Left forelimb (tissue), 1 donor: ENCODE measurements at places on chromosomes 5 and 9.

GRCh38 chr5:59955241-59955640 is 61.7 kb upstream of the PDE4D start:
- no peak for DNase-seq

DNA sequence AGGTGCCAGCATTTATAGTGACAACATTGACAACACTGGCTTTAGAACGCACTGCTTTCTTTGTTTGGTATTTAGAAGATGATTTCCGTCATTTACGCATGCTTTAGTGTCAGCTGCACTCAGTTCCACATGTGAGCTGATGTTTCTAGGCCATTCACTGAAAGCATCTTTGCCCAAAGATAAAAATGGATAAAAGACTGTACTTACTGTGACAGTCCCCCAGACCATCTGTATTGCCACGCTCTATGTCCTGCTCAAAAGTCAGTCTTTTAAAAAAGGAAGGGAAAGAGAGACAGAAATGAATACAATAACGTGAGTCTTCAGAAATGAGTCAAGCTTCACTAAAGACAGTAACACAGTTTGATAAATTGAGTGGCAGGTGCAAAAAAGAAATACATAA is 99.3 kb downstream of the SEMA6A start:
- no peak for DNase-seq

DNA sequence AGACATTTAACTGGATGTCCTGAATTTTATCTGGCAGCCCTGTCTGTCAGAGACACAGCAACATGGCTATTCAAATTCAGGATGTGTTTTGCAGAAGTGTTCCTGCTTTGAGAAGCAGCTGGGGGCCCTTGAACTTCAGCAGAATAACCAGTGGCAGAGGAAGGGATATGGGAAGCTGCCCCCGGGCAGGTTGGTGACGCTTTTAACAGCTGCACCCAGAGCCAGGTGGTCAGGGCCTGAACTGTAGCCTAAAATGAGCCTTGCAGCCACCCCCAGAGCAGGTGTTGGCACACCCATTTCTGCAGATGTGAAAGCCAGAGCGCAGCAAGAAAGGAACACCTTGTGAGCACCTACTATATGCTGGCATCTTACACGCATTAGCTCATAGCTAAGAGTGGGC is 128.7 kb upstream of the BOD1 start:
- no peak for DNase-seq

GRCh38 chr5:116063950-116064349 is 20.9 kb upstream of the COMMD10 start:
- DNase-seq = no peak

DNA sequence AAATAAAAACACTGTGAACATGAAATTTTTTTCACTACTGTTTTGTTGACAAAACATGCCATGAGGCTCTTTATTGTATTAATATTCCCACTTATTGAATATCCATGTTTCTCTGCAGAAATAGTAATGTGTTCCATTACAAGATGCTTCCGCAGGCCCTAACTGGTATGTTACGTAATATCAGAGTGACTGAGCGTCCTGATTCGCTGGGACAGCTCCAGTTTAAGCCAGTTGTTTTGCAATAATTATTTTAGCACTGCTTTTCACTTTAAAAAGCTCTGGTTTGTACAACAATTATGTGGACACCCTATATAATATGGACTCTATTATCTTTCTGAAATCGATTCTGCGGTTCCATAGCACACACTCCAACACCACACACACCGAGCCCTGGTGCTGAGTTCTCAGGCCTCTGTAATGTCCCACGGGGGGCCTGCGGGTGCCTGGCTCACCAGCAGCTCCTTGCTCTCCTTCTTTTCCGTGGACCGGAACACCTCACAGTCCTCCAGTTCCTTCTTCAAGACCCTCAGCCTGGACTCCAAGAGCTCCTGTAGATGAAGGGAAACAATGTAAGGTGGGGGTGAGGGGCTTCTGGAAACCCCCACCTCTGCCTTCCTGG is 1.8 kb downstream of the TRIM7 start:
- no peak for DNase-seq

- no peak for DNase-seq
These were observed 267.5 kb downstream of the NR3C1 start for GRCh38 chr5:143135832-143136551.

DNA sequence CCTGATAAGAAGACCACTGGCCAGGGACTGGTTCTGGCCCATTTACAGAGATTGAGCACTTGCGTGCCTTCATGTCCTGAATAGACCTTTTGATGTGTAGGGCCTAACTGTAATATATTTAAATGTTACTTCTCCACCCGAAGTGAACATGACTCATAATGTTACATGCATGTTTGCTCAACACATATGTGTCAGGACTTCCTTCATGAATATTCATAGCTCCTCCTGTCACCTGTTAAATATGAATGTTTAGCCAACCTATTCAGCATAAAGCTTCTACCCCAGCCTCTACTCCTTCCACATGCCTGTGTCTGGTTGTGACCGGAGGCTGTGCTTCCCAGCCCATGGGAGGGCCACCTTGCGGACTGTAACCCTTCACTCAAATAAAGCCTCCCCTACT is 457.5 kb downstream of the IRX1 start:
- DNase-seq = no peak

GRCh38 chr9:137083394-137084004 is 3.3 kb upstream of the MAN1B1 start:
- no peak for DNase-seq

DNA sequence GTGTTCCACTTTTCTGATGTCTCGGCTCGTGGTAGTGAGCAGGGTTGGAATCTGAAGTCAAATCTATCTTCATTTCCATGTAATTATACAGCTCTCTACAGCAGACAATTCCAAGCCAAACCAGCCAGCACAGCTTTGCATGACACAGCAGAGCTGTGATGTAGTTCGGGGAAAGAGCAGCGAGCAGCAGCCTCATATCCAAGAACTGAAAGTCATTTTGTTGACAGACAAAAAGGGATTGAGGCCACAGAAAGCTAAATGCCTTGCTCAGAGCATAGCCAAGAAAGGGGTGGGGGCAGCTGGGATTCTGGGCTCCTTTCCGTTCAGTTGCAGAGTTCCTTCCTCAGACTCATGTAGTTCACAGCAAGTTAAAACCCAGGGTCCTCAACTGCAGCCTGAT is 32.1 kb downstream of the LCP2 start:
- DNase-seq = no peak

DNA sequence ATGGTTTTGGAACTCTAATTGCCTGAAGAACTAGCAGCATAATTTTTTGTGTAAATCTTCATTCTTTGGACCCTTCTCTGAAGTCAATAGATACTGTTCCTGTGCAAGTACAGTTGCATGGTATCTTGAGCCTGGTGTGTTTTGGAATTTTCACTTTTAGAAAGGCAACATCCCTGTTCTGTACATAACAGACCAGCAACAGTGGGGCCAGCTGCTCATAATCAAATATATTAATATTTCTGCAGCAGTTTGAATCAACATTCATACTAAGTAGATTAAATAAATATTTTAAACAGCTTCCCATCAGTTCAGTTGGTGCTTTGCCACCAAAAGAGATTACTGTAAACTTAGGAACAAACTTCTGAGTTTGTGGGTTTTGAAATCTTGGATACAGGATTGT is 97.9 kb downstream of the CD180 start:
- no peak for DNase-seq

DNA sequence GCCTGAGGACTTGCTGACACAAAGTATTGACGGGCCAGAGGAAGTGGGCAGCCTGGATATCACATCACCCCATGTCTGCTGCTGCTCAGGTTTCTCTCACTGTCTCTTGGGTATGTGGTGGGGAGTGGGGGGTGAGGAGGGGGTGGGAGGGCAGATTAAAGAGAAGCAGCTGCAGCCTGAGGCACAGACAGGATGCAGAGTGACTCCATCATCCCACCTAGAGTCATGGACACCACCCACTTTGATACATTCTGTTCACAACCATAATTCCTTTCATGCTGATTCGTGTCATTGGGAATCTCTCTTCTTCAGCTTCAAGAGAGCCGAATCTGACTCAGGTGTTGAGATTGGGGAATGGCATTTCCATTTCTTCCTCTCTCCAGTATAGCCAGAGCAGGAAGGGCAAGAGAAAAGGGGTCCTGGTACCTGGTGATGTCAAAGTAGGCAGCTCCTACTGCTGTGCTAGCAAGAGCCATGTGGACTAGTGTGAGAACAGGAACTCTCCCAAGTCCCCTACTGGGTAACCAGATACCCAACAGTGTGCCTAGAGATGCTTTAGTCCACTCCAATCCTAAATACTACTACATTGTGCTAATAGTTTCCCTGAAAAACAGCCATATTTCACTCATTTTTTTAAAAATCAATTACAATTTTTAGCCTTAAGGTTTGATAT is 22.4 kb downstream of the GRAMD2B start:
- DNase-seq = no peak

DNA sequence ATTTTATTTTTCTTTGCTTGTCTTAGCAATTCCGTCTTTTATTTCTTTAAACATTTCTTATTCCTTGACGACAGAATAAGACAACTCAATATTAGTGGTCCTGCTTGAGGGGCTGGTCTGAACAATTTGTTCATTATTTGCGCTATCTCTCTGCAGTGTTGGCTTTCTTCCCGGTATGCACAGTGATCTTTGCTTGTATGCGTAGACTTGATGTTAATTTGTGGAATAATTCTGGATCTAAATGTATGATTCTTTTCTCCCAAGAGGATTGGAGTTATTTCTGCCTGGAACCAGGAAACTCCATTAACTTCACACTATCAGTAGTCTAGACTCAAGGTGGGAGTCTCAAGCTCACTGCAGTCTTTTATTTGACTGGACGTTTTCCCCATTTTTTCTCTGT is 80.4 kb downstream of the KDM4C start:
- DNase-seq = no peak

GRCh38 chr9:21104787-21105186 is 27.0 kb upstream of the IFNB1 start:
- DNase-seq = no peak

GRCh38 chr5:29114331-29114768 is 2076.0 kb upstream of the CDH9 start:
- DNase-seq = no peak

- DNase-seq = no peak
These were observed 71.9 kb upstream of the LRRTM2 start for GRCh38 chr5:138946831-138947560.

GRCh38 chr5:158923799-158924551 is 175.7 kb downstream of the EBF1 start:
- no peak for DNase-seq

- DNase-seq = no peak
These were observed 17.5 kb upstream of the SPRY4 start for GRCh38 chr5:142342128-142342981.

DNA sequence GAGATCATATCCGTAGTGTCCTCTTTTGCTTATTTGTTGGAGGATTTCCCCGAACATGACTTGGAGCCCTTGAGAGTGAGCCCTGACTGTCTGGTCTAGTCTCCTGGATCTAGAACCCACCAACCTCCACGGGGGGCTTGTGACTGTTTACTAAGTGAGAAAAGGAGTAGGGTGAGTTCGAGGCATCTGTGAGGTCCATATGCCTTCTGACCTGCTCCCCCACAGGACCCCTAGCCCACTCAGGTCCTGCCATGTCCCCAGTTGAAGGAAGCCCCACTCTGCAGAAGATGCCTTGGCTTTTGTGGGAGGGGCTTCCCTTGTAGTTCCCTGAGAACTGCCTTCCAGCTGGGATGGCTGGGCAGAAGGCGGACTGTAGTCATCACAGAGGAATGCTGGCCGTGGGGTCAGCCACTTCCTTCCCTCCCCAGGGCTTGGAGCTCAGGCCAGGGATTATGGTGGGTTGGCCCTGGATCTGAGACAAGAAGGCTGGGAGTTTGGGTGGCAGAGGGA is 7.0 kb upstream of the IRF1 start:
- peak; percentile 72 for DNase-seq

DNA sequence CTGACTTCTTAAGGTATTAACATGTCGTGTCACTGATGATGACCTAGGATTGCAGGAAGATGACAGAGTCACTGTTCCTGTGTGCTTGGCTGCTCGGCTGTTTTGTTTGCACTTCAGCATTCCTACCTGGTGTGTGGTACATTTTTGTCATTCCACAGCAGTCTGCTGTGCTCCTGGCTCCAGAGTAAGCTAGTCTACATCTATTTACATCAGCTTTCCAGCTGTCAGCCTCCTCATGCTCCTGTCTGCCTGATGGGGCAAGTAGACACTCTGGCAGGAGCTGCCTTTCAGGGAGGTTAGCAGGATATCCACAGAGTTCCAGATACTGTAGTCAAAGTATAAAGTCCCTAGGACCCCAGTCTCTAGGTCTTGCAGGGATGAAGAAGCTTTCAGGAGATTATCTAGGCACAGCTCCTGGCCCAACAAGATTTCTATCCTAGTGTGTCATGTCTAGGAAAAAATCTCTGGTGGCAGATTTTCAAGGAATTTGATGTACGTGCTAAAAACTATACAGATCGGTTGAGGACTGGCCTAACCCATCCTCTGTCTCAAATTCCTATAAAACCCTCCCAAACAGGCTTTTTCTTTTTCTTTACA is 28.4 kb downstream of the RUSC2 start:
- no peak for DNase-seq

- no peak for DNase-seq
These were observed 14.5 kb downstream of the TLR4 start for GRCh38 chr9:117718701-117719100.

GRCh38 chr9:33471361-33471760 is 2.4 kb downstream of the NOL6 start:
- DNase-seq = no peak

DNA sequence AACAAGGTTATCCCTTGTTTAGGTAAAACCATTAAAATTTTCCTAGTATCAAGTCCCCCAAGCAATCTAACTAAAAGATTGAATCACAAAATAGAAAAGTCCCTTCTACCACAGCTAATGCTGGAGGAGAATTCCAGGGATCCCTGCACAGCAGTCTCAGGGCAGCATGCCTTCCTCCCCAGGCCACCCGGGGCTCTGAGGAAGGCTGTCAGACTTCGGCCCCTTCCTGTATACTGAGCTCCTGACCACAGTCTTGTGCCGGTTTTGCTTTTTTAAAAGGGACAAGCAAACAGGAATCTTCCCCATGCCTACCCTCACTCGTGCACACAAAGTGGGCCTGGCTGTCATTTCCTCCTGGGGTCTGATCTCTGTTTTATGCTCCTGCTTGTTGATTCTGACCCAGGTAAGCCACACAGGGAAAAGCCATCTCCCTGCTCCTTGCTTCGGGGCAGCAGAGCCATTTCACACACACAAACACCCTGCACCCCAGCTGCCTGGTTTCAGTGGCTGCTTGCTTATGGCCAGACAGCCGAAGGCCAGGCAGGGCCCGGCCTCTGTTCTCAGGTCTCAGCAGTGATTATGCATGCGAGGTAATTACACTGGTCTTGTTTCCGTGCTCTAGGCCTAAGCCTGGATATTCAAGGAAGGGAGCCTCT is 211.9 kb downstream of the NXNL2 start:
- DNase-seq = no peak

DNA sequence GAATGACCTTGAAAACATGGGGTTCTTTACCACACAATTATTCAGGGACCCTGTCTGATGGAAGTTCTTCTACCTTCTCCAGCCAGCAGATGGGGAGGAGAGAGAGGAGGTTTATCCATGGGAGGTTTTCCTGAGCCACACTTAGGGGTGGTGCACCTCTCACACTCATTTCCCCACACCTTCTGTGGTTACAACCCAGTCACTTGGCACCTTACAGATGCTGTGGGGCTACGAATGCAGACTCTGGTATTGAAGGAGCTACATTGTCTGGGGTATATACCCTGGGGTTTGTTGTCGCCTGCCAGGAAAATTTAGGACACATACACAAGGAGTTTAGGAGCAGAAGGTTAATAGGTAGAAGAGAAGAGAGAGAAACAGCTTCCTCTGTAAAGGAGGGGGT is 67.5 kb downstream of the F2RL2 start:
- DNase-seq = no peak
